Heart left ventricle (tissue), 16 donors: ENCODE measurements at places on chromosomes 4 and X.

- DNase-seq, result no peak
Measured at GRCh38 chr4:115515772-115516171, 402.4 kb upstream of the NDST4 start.

DNA sequence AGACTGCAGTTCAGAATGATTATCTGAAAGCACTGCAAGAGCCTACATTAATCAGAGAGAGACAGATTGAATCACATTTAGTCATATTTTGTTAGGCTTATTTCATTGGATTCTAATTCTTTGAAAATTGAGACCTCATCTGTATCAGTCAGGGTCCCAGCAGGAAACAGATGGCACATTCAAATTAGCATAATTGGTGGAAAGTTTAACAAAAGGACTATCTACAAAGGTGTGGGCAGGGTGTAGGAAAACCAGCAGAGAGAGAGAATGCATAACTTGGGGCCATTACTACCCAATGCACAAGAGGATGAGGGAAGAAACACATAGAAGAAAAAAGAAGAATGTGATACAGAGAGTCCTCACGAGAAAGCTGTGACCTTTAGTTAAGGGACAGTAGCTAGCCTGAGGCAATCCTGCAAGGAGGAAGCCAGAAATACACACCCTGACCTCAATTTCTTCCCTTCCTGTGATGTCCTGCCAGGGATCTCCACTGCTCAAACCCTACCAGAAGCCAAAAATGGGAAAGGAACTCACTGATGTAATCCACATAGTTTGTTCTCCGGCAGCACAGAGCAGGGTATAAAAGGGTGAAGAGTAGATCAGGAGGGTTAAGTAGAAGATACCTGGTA, 17.7 kb upstream of the XKRX start:
- DNase-seq, result no peak

DNA sequence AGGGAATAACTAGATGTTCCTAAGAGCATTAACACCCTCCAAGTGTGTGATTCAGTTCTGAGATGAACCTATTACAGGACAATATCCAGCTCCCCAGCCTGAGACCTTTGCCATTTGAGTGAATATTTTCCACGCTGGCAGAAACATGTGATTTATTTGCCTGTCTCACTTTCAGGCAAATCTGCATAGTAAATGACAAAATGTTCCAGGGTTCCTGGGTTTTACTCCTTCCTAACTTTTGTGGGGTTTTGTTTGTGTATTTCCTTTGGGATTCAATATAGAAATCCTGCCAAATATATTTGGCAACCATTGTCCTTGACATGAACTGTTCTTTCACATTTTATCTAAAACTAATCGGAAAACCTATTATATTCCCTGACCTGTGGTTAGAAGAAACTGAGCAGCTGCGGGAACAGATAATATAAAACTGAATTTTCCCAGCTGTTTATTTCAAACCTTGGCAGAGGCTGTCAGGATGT, 12.5 kb downstream of the F8 start:
- DNase-seq, result no peak

DNA sequence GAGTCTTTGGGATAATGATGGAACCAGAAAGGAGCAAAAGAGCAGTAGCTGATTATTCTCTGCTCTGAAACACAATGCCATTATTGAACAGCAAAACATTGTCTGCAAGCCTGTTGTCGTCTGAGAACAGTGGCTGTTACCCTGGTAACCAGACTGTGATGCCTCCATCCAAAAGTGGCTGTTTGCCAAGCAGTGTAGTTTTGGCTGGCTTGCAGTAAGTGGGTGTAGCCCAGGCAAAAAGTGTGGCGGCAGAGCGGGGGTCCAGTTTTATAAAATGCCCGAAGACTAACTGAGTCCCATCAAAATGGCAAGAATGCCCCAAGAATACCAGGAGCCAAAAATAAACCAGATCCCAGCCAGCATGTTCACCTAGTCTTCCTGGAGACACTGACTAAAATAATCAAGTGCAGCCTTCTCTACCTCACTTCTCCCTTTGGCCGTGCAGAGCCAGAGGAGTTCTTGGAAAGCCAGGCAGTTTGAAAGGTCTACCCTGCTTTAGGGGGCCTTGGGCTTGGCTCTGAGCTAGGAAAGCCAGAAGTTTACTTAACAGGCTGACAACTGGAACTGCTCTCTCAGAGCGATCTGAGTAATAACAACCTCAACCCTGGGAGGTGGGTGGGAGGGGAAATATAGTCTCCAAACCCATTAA, 2.6 kb downstream of the PLP1 start:
- DNase-seq, result no peak

GRCh38 chr4:142160509-142160908, 524.1 kb downstream of the IL15 start:
- no peak for DNase-seq

GRCh38 chrX:6968231-6968630, 179.3 kb upstream of the STS start:
- DNase-seq, result no peak

DNA sequence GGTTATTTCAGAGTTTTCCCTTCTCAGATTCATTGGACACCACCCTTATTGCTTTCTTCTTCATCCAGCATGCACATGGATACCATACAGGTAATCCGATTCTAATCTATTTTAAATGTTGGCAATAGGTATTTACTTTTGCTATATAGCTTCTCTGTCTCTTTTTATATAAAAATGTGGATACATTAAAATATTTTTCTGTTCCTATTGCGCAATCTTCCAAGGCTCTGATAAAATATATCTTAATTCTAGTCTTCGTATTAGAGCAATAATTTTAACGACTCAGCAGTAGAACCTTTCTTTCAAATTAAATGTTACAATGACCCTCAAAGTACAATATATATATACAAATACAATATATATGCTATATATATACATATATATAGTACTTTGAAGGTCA, 239.8 kb downstream of the DCAF12L2 start:
- DNase-seq, result no peak

DNA sequence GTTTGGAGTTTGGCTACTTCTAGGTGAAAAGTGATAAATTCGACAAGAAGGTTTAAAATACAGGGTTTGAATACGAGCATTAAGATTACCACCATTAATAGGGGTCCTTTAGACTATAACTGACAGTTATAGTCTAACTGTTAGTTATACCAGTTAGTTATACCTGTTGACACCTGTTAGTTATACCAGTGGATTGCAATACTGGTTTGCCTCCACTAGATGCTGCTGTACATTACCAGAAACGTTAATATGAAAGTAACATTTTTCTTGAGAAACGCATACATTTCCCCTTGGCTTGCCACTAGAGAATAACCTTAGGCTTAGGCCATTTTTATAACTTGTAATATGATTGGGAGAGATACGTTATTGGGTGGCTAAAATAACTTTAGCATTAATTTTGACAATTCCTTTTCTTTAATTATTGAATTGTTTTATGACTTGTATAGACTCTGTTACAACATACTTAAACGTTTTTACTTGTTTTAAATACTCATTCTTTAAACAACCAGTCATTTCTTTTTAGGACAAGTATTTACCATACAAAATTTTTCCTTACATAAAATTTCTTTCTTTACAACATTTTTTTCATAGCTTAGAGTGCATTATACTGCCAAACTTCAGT, 911.2 kb downstream of the FSTL5 start:
- no peak for DNase-seq

DNA sequence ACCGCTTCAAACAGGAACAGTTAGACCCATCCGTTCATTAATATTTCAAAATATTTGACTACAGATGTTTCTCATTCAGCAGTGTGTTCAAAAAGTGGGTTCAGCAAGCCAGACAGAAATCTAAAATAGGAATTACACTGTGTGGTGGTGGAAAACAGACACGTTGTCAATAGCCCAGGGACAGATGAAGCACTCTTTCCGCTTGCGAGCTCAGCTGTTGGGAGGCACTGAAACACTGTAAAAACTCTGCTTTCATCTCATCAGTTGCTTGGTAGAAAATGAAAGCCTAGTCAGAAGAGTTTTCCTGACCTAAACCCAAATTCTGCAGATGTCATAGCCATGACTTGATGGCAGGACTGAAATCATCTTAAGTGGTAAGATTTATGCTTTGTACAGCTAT, 38.5 kb downstream of the LRP2BP start:
- no peak for DNase-seq

GRCh38 chr4:102554992-102555391, 53.8 kb downstream of the NFKB1 start:
- DNase-seq, result no peak

DNA sequence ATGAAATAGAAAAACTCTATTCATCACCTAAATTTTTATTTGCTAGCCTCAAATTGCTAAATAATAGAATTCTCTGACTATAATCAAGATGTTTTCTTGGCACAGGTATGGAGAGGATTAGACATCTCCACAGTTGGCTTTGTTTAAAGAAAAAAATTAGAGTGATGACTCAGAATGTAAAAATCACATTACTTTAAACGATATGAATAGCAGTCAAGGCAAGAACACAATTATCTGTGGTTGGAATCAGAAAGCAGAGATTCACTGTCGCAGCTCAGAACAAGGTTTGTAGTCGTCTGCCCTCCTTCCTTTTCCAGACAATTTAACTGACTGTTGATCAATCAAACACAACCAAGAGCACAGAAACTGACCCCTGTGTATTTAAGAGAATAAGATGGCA, 32.2 kb upstream of the CCKAR start:
- no peak for DNase-seq
